ENCODE measurements at places on chromosomes 6 and 20.

GRCh38 chr6:161372422-161372793 lies 98.5 kb upstream of the AGPAT4 start:
- DNase-seq: no peak

- DNase-seq: peak; percentile 19
Observed at GRCh38 chr20:12012241-12013222, 94.8 kb downstream of the BTBD3 start.

GRCh38 chr6:148118244-148118643 lies 224.4 kb upstream of the SASH1 start:
- DNase-seq: peak; percentile 33

DNA sequence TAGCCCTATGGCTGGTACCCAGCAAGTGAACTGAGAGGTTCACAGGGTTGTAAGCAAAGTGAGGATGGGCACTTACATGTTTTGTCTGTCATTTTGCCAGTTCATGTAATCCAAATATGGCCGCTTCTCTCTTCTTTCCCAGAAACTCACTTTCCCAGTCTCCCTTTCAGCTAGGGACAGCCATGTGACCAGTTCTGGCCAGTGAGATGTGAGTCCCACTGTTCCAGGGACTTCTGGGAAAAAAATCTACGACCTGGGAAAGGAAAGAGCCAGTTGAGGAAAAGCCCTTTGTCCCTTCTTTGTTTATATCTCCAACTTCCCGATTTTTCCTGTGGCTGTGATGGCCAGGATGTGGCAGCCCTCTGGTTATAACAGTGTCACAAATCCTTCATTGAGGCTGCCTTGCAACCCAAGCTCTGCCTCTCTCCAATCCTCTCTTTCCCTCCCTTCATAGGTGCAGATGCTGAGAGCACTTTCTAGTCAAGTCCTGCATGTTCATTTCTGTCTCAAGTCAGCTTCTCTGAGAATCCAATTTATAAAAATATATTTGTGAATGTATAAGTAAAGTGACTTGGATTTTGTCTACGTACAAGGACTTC lies 148.6 kb upstream of the ZFP64 start:
- no peak for DNase-seq

GRCh38 chr6:38307740-38308139 lies 332.0 kb downstream of the BTBD9 start:
- DNase-seq: no peak

DNA sequence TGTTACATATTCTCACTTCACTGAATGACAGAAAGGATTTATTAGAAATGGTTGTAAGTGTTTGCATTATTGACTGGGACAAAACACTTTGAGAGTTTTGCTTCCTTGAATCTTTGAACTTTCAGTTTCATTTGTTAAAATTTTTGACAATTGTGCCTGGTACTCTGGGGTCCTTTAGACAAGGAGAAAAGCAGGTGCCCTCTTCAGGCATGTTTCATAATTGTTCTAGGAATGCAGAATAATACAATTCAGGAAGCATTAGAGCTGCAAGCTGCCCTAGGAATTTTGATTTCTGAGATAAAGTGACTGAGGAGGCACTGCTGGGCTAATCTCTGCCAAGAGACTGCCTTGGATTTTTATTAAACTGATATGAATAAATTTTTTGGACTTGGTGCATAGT lies 49.7 kb downstream of the TOP1 start:
- no peak for DNase-seq

DNA sequence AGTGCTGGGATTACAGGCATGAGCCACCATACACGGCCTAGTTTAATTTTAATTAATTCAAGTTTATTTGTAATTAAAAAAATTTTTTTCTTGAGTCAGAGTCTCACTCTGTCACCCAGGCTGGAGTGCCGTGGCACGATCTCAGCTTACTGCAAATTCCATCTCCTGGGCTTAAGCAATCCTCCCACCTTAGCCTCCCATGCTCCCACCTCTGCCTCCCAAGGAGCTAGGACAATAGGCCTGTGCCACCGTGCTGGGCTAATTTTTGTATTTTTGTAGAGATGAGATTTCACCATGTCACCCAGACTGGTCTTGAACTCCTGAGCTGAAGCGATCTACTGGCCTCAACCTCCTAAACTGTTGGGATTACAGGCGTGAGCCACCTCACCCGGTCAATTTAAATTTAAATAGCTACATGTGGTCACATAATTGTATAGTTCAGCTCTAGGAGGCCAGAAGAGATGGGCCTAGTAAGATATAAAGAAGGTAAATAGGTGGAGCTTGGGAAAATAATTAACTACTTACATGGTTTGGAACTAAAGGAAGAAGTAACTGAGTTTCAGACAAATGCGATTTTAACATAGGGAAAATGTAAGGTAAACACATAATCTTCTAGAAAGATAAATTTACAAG lies 220.0 kb upstream of the CITED2 start:
- DNase-seq: no peak

DNA sequence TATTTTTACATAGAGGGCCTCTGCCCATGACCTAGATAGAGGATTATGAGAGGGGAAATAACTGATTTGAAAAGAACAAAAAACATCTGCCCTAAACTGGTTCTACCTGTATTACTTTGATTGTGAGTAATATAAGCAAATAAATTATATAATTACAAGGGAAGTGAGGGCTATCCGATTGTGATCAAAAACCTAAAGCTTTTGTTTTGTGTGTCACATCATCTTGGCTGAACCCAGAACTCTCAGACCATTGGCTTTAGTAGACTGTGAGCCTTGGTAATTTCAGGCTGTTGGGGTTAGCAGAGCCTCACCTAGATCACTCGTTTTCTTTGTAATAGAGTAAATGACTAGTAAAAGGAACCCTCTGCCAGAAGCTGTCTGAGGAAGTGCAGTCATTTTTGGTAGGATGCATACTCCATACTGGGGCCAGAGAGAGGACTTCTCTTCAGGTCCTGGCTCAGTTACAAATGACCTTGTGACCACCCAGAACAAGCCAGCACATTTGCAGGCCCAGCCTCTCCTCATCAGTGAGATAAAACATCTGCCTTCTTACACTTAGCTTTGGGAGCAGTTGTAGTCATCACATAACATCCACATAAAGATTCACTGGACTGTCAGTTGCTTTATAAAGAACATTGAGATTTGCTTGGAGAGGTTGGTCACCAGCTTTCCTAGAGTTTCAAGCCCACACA lies 13.5 kb downstream of the STK35 start:
- no peak for DNase-seq

GRCh38 chr20:36646678-36647077 lies 682 bp upstream of the SLA2 start:
- no peak for DNase-seq

GRCh38 chr6:113208726-113209125 lies 648.4 kb upstream of the MARCKS start:
- no peak for DNase-seq

DNA sequence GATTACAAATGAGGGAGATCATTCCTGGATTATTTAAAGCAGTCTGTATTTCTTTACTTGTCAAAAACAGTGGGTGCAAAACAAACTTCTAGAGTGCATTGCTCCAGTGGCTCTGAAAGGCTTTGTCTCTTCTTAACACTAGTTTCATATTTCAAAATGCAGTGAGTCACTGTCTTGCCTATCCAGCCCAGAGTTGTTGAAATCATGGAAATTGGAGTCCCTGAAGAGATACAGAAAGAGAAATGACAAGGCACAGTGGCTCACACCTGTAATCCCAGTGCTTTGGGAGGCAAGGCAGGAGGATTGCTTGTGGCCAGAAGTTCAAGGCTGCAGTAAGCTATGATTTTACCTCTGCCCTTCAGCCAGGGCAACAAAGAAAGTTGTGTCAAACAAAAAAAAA lies 11.3 kb downstream of the SLC2A12 start:
- no peak for DNase-seq

DNA sequence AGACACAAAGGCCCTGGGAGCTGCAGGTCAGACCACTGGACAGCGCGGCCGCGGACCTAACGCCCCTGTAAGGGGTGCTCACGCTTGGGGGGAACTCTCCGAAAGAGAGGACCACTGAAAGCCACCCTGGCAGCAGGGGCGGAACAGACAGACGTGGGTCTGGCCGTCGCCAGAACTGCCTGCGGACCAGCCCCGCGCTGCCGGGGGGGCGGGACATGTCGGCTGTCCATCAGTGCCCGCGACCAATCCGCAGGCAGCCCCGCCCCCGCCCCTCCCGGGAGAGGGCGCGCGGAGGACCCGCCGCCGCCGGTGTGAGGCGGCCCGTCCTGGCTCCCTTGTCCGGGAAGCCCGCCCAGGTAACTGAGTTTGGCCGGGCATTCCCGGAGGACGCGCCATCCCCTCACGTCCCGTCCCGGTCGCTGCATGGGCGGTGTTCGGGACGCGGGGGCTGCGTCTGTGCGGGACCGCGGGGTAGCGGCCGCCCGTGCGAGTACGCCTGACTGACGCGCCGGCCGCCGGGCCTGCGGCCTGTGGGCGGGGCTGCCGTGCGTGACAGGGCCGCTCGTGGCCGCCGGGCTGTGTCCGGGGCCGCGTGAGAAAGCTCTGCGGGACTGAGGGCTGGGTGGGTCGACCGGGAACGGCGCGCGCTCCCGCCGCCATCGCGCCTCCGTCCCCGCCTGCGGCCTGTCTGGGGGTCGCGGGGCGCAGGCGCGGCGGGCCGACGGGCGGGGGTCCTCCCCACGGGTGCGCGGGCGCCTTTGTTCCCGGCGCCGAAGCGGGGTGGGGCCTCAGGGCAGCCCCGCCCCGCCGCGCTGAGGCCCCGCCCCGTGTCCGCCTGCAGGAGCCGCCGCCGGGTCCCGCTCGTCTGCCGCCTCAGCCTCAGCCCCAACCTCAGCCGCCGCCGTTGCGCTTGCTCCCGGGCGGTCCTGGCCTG lies at the start of gene PLCG1:
TSS of gene PLCG1 (plus strand) at position 864 of the 934 bp plus-strand sequence. CDS start 99 bp downstream, outside the sequence.
- peak; percentile 96 for DNase-seq

DNA sequence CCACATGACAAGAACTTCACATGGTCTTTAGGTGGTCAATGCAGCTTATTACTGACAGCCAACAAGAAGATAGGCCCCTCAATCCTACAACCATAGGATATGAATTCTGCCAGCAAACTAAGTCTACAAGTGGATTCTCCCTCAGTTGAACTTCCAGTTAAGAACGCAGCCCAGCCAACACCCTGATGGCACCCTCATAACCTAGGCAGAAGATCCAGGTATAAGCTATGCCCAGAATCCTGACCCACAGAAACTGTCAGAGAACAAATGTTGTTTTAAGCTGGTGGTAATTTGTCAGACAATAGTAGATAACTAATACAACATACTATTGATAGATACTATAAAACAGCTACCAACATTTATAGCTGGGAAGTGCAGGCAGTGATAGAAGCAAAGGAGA lies 38.8 kb downstream of the ATG5 start:
- DNase-seq: no peak

DNA sequence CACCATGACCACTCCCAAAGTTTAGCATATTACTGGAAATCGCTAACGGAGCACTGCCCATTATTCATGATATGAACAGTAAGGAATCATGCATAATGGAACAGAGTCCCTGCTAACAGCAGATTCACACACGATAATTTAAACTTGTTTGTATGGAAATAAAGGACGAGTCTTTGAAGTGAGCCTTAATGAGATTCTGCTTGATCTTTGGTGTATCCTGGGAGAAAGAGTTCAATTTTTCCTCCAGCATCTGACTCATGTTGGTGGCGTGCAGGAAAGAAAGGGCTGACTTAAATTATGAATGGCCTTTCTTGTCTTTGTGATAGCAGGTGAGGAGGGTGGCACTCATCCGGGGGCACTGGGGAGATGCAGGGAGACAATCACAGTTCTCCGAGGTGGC lies 194.6 kb downstream of the ZNF217 start:
- DNase-seq: no peak

GRCh38 chr6:118562959-118563358 lies 14.9 kb downstream of the PLN start:
- no peak for DNase-seq

DNA sequence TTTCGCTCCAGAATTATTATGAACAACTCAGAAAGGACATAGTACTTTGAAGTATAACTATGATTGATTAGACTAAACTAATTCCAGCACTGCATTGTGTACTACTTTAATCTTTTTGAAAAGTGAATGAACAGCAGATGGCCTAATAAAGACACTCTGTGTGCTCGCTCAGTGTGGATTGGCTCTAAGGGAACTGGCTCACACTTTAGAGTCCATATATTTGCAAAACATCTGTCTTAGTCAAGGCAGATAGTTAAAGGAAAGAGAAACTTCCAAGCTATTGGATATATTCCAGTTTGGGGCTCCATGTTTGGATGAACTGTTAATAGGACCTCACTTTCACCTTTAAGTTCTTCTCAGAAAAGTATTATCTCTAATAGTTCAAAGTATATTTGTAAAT lies 218.9 kb downstream of the EYA4 start:
- no peak for DNase-seq

- no peak for DNase-seq
Observed at GRCh38 chr6:168374541-168375071, 55.0 kb upstream of the DACT2 start.

DNA sequence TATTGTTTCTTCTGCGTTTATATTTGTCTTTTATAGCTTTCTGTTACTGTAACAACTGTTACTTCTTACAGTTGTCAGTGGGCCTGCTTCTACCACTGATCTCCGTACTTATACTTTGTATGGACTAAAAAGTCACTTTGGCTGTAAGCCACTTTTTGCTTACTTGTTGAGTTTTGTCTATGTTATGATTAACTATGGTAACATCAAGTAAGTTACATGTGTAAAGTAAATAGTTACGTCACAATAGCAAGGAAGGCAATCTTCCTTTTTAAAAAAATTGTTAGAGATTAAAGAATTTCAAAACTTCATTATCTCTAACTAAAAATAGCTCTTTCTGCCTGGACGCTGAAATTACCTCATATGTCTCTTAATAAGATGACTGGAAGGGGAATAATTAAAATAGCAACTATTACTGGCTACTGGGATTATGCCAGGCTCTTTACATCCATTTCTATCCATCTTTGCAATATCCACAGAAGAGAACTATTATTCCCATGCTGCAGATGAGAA lies 10.9 kb downstream of the TFB1M start:
- no peak for DNase-seq

GRCh38 chr6:37382994-37383765 lies 29.4 kb downstream of the RNF8 start:
- DNase-seq: no peak

- DNase-seq: no peak
Observed at GRCh38 chr6:44100088-44100550, 27.1 kb downstream of the MRPL14 start.

- no peak for DNase-seq
Observed at GRCh38 chr6:164095056-164095455, 680.5 kb downstream of the QKI start.

Data from retina (tissue), 1 donor.